Kidney (tissue), 22 donors: ENCODE measurements at places on chromosomes 2 and 18.
A peak's percentile ranks its signal among the peaks of the same experiment; 100 is the strongest.

GRCh38 chr2:232488721-232489300 lies 1.2 kb upstream of the ECEL1 start:
- DNase-seq, result no peak

GRCh38 chr2:12728221-12728777 lies 11.6 kb downstream of the TRIB2 start:
- no peak for DNase-seq

DNA sequence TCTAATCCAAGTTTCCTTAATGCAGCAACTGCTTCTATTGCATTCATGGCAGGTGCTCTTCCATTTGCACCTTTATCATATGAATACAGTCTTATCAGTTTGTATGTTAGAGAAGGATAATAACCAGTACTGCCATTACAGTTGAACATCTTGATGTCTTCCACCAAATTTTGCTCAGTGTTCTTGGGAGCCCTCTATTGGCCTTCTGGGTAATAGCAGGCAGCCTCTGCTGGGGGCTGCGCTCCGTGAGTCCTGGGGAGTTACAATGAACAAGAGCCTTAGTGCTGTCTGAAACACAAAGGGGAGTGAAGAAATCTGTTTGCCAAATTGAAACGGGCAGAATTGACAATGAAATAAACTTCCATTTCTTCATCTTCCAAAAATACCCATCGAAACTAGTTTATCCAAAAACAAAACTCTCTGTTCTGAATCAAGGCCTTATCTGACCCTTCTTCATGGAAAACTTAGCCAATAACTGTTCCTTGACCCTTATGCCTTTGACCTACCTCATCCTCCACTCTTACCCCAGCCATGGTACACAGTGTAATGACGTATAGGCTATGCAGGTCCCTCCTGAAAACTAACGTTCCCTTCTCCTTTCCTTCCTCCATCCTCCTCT lies 79.9 kb downstream of the ALK start:
- peak; percentile 37 for DNase-seq

GRCh38 chr2:173740639-173741038 lies 224.5 kb downstream of the SP3 start:
- no peak for DNase-seq

- no peak for DNase-seq
Observed at GRCh38 chr2:44909831-44910230, 31.7 kb upstream of the SIX3 start.

DNA sequence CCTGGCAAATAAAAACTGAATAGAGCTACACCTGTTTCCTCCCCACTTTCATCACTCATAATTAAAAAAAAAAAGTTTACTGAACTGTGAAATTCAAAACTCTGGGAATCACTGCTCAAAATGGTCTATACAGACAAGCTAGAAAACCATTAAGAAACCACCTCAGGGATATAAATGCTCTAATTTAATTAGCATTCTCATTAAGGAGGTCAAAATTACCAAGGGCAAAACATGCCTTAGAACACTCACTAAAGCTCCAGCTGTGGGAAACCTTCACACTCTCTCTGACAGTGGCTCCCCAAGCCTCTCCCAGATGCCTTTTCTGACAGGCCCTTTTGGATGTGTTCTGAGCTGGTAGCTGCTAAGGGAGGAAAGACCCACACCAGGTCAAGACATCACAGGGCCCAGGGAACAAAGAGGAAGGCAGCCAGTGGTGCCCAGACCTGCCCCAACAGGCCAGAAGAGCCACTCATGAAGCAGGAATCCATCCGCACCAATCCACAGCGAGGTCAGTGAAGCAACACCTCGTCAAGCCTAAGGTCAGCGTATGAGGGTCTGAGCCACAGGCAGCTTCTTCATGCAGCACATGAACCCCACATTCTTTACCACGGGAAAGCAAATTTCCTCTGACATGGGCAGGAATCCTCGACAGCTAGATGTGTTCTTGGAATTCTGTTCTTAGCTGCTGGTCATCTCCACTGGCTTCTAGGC lies 35.6 kb downstream of the XDH start:
- DNase-seq, result no peak

DNA sequence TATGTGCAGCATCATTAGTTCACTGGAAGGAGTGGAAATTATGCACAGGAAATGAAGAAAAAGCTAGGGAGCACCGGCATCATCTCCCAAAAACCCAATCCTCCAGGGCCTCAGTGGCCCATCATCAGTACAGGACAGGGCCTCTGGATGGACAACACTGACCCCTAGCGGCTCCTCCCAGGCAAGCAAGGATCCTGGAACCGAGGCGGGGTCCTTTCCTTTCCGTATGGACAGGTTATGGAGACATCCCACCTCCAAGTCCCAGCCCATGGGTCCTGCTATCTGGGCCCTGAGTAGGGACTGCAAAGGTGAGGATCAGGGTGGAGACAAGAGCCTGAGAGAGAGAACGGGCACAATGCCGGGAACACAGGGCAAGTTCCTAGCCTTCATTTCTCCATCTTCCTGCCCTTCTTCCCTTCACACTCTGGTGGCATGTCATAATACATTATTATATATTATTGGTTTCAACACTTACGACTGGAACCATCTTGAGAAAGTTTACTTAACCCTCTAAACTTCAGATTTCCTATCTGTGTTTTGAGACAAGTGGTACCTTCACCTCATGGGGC lies 68.2 kb downstream of the ZNF516 start:
- no peak for DNase-seq

GRCh38 chr2:119106301-119106897 lies 52.2 kb downstream of the C1QL2 start:
- DNase-seq, result peak; percentile 77
